ENCODE measurements at places on chromosomes 4 and X.

- DNase-seq: no peak
These were observed 22.1 kb downstream of the DOK7 start for GRCh38 chr4:3485011-3485791.

- no peak for DNase-seq
These were observed 79.5 kb downstream of the STOX2 start for GRCh38 chr4:183984566-183984965.

DNA sequence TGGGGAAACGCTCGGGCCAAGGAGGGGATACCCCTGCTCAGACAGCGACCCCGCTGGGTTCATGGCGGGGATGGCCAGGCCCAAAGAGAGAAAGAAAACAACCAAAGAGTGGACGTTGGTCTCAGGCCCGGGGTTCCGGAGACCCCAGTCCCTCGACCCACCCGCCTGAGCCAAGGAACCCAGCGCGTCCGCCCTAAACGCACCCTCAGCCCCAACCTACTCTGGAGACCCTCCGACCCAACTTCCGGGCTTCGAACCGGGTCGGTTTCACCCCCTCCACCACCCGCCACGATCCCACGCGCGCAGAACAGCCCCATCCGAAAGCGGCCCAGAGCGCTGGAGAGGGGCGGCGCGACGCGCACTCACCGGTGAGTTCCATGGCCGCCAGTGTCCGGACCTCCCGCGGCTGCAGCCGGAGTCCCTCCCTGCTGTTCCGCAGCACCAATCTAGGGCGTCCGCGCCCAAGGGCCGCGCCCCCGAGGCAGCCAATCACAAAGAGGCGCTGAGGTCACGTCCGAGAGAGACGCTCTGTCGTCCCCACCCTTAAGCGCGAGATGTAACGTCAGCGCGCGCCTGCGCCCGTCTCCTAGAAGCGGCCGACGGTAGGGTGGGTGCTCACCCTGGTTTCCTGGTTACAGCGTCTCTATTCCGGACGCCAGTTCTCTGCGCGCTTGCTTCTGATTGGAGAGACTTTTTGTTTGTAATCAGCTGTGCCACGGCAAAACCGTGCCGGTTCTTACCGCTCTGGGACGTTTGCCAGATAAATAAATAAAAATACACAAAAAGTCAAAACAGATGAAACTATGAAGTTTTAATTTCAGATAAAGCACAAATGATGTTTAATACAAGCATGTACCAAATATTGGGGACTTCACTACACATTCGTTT lies at the start of gene PIGA:
Gene PIGA (minus strand): TSS at position 389 of the 888 bp plus-strand sequence. CDS start 3,593 bp downstream, outside the sequence.
- peak; percentile 84 for DNase-seq

DNA sequence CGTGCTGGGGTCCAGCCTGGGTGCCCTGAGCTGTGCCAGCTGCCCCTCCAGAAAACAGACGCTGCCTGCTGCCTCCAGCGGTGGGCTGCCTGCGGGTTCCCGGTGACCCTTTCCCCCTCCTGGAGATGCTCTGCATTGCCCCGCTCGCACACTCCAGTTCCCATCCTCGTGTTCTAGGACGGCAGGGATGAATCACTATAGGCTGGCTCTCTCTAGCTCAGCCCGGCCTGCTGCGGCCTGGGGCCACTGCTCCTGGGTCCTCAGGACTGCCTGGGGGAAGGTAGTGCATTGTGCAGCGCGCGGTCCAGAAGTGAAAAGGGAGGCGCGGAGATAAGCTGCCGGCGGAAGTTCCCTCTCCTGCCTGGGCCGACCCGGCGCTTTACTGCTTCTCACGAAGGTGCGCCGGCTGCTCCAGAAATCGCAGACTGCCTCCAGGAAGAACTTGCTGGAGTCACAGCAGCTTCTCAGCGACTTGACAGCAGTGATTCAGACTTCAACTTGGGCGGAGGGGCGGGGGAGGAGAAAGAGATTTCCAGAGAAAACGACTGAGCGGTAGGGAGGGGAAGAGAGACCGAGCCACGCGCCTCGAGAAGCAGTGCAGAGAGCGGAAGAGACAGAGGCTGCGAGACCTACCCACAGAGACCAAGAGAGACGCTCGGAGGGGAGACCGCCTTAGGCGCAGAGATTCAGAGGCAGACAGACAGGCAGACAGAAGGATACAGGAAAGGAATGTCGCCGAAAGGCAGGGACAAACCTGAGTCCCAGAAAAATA lies 6.7 kb upstream of the MSX1 start:
- no peak for DNase-seq

DNA sequence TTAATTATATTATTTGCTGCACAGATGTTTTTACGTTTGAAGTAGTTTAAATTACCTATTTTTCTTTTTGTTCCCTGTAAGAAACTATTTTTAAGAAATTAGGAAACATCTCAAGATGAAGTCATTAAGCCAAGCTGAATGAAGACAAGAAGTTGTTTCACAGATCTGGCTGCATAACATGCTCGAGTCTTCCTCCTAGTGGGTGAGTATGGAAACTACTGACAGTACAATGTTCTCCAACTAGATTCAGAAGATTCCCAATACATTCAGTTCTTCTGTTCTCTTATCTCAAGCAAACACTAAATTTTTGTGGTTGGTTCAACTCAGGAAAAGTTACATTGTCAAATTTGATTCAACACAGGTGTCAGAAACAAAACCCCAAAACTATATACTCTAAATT lies 256.8 kb upstream of the VCX start:
- no peak for DNase-seq

DNA sequence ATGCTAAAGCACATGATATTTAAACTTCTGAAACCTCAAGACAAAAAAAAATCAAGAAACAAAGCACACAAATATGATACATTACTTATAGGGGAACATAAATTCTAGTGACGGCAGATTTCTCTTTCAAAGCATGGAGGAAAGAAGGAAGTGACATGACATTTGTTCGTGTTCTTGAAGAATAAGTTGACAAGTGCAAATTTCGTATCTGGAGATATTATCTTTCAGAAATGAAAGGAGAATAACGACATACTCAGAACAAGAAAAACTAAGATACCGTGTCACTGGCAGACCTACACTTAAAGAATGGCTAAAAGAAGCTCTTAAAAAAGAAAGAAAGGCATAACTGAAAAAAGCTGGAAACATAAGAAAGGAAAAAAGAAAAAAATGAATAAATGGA lies 16.6 kb downstream of the CENPVL2 start:
- DNase-seq: no peak

GRCh38 chrX:21056622-21057021 lies 317.6 kb upstream of the CNKSR2 start:
- no peak for DNase-seq

GRCh38 chr4:93186846-93187245 lies 641.7 kb upstream of the ATOH1 start:
- DNase-seq: no peak

DNA sequence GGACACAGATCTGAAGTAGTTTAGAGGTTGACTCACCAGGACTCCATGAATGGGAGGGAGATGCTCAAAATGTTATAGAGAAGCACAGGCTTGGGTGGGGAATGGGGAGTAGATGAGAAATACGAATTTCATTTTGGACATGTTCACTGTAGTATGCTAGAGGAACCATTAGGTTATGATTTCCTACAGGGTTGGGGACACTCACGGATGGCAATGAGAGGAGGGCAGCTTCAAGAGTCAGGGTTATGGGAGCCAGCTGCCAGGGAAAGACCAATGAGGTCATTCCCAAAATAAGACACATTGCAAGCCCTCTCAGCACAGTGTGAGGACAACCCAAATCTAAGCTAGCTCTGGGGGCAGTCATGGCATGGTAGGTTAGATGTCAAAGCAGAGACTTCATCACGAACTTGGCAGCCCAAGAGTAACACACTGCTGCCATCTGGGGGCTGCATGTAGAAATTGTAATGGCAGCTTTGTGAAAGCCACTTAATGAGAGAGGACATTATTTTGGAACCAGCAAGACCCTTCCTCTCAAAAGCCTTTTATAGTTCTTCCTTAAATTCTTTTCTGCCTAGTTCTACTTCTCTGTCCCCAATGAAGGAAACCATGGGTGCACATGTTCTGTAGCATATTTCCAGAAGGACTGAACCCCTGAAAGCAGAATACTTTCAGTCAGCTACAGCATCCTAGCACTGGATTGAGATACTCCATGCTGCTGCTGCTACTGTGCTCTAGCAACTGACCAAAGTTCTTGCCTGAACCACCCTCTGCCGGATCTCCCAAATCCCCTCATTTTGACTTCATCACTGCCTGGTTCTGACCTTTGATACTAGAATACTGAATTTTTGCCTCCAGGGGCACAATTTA lies 16.2 kb upstream of the ZCCHC12 start:
- DNase-seq: peak; percentile 58

All from NCI-H1694 treated with DMSO at 0.1 percent for 48 hours (cell line).